ENCODE measurements at places on chromosomes 13 and 19.

DNA sequence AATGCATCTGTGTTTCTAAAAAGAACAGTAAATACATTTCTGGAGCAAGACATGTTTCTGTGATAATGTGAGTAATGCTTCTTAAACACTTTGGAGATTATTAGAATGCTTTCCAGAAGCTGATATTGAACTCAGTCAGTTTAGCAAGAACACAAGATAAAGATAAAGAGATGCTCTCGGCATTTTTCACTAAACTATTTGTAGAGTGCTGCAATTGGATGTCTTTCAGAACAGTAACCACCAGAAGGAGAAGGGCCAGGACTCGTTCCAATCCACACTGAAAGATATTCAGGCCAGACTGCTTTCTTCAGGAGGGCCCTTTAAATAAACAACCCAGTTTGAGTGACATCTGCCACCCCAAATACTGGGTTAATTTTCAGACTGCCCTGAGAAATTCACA, 456.0 kb downstream of the TBC1D4 start:
- no peak for DNase-seq

GRCh38 chr19:5052515-5052914, 83.6 kb downstream of the KDM4B start:
- no peak for DNase-seq

DNA sequence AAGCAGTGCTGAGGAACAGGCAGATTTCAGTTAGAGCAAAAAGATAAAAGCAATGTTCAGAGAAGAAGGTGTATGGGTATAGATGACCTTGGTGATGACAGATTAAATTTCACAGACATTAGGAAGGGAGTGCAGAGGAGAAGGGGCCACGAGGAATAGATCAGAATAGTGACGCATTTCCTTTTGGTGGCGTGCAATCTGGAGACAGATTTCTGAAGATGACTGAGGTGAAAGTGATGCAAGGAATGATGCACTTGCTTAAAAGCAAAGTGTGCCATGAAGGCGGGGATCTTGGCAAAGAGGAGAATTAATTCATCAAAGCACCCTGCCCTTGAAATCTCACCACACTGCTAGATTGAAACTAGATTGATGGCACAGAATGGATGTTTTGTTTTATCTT, 202.4 kb downstream of the ITGBL1 start:
- DNase-seq = no peak

- no peak for DNase-seq
Observed at GRCh38 chr13:32032759-32033158, 1.2 kb downstream of the FRY start.

GRCh38 chr19:46759206-46759605, 13.0 kb upstream of the STRN4 start:
- no peak for DNase-seq

GRCh38 chr19:31315652-31316051, 33.6 kb downstream of the TSHZ3 start:
- DNase-seq = no peak

- no peak for DNase-seq
Observed at GRCh38 chr13:98187965-98188261, 10.8 kb upstream of the RNF113B start.
